Left colon (tissue), 2 donors: ENCODE measurements at places on chromosomes 7 and 10. TPM values are rescaled to one million over a fixed set of nuclear protein-coding genes. Genes with fewer than 3 reads are reported as not detected.

- DNase-seq, result no peak
Observed at GRCh38 chr7:29091715-29092114, 54.6 kb downstream of the CPVL start.

DNA sequence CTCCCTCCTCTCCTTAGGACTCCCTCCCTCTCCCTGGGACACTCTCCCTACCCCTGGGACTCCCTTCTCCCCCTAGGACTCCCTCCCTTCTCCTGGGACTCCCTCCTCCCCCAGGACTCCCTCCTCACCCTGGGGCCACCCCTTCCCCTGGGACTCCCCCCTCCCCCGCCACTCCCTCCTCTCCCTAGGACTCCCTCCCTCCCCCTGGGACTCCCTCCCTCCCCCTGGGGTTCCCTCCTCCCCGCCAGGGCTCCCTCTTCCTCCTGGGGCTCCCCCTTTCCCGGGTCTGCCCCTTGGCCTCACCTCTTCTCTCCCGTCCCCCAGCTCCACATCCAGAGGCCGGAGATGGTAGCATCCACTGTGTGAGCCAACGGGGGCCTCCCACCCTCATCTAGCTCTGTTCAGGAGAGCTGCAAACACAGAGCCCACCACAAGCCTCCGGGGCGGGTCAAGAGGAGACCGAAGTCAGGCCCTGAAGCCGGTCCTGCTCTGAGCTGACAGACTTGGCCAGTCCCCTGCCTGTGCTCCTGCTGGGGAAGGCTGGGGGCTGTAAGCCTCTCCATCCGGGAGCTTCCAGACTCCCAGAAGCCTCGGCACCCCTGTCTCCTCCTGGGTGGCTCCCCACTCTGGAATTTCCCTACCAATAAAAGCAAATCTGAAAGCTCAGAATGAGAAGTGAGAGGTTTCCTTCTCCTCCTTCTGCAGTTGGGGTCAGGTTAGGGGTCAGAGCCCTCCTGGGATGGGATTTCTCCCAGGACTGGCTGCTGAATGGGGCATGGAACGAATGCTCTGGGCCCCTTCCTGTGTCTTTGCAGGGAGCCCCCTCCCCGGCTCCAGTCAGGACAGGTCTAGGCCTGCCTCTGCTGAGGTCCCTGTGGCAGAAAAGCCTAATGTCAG is 1.4 kb upstream of the MUC17 start:
- DNase-seq, result no peak

DNA sequence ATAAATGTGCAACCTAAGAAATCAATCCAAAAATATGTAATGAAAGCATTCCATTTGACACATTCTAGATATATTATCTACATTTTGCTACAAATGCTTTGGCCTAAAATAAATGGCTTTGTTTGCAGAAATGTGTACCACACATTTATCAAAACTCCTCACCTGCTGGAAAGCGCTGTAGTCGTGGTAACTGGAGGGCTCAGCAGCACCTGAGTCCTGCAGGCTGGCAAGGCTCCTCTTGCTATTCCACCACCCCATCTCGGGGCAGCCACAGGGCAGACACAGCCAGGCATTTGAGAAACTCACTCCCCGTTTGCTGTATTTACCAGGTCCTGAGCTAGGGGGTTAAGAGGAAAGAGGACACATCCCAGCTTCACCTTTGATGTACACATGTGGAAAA is 68.1 kb upstream of the TOMM7 start:
- no peak for DNase-seq

GRCh38 chr10:72622271-72622670 is 3.6 kb downstream of the MICU1 start:
- DNase-seq, result no peak

DNA sequence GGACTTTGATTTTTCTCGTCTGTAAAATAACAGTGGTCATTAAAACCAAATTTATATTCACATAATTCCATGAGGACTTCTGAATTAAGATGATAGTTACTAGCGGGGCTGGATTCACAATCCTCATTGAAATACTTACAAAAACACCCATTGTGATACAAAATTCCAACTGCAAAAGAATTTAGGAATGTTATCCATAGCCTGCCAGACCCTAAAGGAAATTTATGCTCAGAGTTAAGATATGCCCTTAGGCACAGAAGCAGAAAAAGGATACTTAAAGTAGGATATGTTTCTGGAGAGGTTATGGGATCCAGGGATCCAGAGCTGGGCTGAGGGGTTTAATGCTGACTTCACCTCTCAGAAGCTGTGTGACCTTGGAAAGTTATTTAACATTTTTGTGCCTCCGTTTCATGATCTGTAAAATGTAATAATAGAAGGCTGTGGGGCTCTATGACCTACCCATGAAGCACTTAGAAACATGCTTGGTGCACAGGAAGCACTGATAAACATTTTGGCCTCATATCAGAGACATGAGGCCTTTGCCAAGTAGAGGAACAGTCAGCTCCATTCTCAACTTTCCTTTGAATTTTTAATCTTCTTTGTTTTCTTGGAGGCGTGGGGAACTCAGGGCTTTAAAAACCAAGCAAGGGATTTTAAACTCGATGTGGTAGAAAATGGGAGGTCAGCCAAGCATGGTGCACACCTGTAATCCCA is 744.7 kb downstream of the KCNMA1 start:
- no peak for DNase-seq

DNA sequence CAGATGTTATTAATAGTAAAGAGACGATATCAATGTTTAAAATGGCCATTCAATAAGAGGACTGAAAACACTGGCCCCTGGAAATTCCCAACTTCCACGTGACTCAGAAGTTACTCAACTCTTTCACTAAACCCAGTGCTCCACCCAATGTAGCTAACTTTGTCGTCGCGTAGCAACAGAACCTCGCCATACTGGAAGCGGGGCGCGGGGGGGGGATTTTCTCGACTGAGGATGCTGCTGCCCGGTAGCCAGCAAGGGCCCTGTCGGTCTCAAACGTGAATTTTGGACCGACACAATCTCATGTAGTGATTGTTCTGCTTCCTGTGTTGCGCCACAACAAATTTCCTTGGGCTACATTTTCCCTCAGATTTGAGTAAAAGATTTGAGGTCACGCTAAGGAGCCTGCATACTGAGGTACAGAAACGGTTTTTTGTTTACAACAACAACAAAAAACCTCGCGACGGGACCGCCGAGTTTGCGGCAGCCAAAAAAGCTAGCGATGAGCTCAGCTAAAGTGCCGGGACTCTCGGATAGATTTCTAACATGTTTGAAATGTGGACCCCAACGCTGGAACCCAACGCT is 977 bp upstream of the SFR1 start:
- peak; percentile 94 for DNase-seq

- DNase-seq, result no peak
Observed at GRCh38 chr10:104139221-104139620, 17.2 kb downstream of the SFR1 start.

DNA sequence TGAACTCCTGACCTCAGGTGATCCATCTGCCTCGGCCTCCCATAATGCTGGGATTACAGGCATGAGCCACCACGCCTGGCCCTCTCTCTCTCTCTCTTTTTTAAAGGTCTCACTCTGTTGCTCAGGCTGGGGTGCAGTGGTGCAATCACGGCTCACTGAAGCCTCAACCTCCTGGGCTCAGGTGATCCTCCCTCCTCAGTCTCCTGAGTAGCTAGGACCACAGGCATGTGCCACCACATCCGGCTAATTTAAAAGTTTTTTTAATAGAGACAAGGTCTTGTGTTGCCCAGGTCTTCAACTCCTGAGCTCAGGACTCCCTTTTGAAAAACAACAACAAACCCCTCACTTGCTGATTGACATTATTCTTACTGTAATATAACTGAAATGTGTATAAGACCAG is 11.6 kb downstream of the PALD1 start:
- no peak for DNase-seq

DNA sequence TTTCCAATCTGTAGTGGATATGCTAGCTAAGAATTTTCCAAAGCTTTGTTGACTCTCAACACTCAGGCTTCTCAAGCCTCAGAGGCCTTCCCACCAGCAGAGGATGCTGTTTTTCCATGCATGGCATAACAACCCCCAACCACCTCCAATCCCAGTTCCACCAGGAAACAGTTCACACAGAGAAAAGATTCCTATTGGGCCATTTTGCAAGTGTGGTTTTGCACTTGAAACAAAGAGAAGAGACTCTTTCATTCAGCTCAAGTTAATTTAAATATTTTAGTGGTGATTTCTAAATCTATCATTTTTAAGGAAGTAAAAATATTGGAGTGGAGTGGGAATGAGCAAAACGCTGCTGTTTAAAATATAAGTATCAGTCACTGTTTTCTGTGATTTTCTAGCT is 105.6 kb upstream of the COL1A2 start:
- peak; percentile 36 for DNase-seq

- DNase-seq, result no peak
Observed at GRCh38 chr7:17236171-17236570, 62.3 kb upstream of the AHR start.

GRCh38 chr7:42414028-42414427 is 177.0 kb upstream of the GLI3 start:
- DNase-seq, result no peak

Gene HPSE2
- total RNA-seq, result 0.76 TPM

Gene COL17A1
- total RNA-seq, result 159 TPM

Gene HABP2
- total RNA-seq, result not detected

Gene KCP
- 0.81 TPM for total RNA-seq

Gene C10orf67
- not detected for total RNA-seq

Gene OR6B1
- not detected for total RNA-seq

Gene SPAM1
- total RNA-seq, result not detected

Gene PLCE1
- total RNA-seq, result 45.2 TPM

Gene NCAPG2
- 6.6 TPM for total RNA-seq

Gene AKR1E2
- total RNA-seq, result 4.8 TPM

Gene COL26A1
- not detected for total RNA-seq

Gene ARMC3
- total RNA-seq, result not detected

Gene PIP
- total RNA-seq, result not detected

Gene PRKG1
- total RNA-seq, result 17.2 TPM

Gene NEUROG3
- 2.4 TPM for total RNA-seq

Gene PPP1R3C
- 8.4 TPM for total RNA-seq

Gene LIPM
- total RNA-seq, result not detected
